IPS DF 19.7 (cell line): ENCODE measurements at places on chromosomes 3 and 15.

DNA sequence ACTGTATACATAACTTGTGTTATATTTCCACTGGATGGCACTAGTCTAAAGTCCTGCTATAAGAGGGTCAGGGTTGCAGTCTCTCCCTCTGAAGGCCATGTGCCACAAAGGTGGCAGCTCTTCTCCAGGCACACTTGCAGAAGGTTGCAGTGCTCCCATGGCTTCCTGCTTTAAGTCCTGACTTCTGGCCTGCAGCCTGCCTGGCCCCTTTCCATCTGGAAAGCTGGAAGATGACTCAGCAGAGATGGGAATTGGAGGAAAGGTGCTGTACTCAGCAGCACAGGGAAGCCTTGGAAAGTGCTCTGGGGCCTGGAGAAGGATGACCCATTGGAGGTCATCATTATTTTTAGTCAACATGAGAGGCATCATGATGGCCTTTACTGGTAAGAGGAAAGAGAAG, 40.9 kb upstream of the MRPL3 start:
- no peak for DNase-seq

DNA sequence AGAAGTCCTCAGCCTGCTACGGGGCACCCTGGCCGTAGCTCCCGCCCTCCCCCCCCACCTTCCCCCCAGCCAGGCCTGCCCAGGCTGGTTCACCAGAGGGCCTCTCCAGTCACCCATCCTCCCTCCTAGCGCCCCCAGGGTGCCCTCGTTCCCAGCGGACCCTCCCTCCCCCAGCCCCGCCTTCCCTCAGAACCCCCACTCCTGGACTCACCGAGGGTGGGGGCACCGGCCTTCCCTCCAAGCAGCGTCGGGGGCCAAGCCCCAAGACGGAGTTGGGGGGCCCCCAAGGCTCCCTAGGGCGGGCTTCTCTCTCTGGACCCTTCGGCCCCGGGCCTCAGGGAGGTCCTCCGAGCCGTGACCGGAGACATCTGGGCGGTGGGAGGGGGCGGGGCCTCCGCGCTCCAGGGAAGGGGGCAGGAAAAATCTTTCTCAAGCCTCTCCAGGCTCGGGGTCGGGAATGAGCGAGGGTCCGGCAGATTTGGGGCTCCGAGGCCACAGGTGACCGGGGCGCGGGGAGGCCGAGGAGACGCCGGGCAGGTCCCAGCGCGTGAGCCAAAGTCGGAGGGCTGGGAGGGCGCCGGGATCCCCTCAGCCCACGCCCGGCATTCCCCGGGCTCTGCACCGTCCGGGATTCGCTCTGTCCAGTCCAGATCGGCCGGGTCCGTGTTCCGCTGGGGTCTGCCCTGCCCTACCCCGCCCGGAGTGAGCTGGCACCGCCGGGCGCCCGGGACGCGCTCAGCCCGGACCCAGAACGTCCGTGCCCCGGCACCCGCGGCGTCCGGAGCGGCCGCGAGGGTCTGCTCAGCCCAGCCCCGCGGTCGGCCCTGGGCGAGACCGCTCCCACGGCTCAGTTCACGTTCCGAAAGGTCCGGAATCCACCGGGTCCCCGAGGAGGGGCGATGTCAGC, 999 bp downstream of the INSYN1 start:
- DNase-seq, result no peak

DNA sequence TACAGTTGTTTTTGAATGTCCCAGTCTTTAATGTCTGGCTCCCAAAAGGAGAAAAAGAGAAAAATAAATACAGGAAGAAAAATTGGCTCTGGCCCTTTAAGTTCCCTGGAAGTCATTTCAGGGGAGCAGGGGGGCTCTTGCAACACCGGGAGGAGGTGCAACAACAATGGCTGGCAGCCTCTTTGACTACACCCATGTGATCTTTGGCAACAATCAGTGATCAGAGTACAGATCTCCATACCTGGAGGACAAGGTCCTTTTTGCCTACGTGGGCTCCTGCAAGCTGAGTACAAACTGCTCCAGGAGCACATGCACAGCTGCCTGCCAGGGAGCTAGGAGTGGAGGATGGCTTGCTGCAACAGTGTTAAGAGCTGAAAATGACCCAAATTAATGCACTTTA, 63.9 kb downstream of the GLCE start:
- DNase-seq, result no peak

DNA sequence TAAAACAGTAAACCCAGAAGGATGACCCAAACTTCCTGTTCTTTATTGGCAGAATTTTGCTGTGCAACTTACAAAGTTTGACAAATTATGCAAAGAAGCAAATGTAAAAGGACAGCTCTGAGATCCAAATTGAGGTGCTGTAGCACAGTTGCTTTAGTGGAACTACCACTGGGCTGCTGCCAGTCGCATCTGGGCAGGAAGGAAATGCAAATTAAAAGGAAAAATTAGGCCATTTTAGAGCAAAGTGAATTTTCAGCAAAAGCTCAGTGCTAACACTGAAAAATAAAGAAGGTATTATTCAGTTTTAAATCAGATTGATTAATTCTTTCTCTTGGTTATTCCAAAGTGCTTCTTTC, 104.5 kb downstream of the ZMAT3 start:
- DNase-seq, result no peak

- DNase-seq, result no peak
Observed at GRCh38 chr3:52083556-52084087, 27.3 kb upstream of the DUSP7 start.

- DNase-seq, result no peak
Observed at GRCh38 chr3:105960381-105960780, 91.6 kb upstream of the CBLB start.

- no peak for DNase-seq
Observed at GRCh38 chr3:124318014-124318413, 326.1 kb upstream of the ROPN1 start.

GRCh38 chr3:136772709-136773108, 20.5 kb upstream of the STAG1 start:
- DNase-seq, result no peak

- DNase-seq, result no peak
Observed at GRCh38 chr3:183698756-183699155, 1.2 kb downstream of the YEATS2 start.

DNA sequence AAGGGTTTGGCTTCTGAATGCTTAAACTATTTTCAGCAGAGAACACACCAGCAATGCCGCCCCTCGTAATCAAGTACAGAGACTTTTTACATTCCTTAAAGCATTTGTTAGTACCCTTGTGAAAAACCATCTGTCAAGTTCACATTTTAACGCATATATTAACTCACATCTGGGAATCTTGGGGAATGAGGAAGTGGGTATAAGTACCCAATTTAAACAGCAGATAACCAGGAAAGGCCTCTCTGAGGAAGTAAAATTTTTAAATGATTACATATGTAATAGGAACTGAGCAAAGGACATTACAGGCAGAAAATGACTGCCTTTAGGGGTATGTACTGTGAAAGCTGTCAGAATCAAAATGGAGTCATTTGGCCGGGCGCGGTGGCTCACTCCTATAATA, 12.8 kb upstream of the CFAP44 start:
- DNase-seq, result no peak

- no peak for DNase-seq
Observed at GRCh38 chr3:37392957-37393356, 218.6 kb upstream of the LRRFIP2 start.

DNA sequence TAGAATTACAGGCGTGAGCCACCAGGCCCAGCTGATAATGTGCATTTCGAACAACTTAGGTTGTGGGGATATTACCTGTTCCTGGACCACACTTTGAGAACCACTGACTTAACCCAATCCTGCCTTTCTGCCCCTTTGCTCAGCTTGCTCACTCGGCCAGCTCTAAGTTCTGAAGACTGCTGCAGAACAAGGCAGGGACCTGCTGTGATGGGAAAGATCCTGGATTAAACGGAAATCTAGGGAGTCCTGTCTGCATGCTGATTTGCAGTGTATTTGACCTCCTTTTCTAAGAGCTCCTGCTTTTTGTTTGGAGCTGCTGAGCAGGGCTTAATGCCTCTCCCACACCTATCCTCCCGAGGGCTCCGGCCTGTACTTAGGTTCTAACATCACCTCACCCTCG, 2.9 kb downstream of the LTK start:
- no peak for DNase-seq

- DNase-seq, result no peak
Observed at GRCh38 chr3:142779591-142779990, 55.8 kb downstream of the TRPC1 start.

GRCh38 chr3:181782306-181782954, 70.7 kb downstream of the SOX2 start:
- DNase-seq, result no peak

DNA sequence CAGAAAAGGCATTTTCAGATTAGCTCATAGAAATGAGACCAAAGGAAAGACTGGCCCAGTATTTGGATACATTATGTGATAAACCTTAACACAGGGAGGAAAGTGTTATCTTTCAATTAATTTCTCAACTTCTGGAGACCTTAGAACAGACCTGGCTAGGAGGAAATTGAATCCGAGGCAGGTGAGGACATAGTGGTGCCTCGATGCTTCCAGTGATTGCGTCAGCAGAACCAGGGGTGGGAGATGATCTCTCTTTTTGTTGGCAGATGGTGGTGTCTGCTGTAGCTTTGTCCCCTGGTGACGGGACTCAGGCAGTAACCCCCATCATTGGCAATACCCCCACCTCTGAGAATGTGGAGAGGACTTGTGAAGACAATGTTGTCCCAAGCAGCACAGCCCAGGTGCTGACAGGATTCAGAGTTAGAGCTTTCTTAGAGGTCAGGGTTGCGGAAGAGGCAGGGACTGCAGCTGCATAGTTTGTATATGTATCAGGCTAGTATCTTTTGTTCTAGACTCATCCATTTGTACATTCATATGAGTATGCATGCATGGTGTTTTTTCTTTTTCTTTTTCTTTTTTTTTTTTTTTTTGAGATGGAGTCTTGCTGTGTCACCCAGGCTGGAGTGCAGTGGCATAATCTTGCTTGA, 27.9 kb upstream of the MUC20 start:
- no peak for DNase-seq

DNA sequence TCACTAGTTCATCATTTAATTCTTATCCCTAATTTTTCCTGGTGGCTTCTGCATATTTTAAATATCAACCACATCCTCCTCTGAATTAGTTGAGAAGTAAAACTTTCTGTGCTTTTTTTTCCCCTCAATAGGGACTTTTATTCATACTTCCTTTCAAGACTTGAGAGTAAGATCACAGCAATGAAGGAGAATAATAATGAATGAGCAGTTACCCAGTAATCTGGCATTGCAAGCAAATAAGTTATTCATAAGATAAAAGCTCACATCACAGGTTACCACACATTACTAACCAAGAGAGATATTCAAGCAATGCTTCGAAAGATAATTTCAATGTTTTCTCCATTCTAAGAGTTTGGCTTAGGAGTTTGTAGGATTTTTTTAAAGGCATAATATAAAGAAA, 50.3 kb downstream of the BTLA start:
- no peak for DNase-seq

- no peak for DNase-seq
Observed at GRCh38 chr3:43001094-43001553, 22.0 kb downstream of the GASK1A start.

DNA sequence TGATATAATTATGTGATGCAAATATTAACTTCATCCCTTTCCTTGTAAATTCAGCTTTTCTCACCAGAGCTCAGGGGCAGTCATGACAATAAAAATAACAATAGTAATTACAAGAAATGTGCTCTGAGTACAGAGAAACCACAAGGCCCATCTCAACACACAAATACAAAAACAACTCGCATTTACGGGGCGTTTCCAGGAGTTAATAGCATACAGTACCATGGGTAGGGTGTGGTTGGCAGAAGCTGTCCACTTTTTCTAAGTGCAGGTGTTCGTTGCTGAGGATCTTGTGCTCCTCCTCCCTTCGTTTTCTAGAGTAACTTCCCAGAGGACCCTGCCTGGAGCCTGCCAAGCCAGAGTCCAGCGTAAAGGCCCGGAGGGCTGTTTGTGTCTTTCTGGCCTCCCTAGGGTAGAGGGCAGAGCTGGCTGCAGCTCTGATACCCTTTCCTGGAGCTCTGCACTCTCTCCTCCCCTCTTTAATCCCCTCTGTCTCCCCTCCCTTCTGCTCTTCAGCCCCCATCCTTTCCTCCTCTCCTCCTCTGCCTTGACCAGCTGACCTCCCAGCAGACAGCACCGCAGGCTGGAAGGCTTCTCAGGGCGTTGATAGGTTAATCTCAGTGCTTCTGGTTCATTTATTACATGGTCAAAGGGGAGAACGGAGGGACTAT, 11.4 kb downstream of the SEMA3G start:
- no peak for DNase-seq

GRCh38 chr15:39936681-39937080, 2.8 kb downstream of the EIF2AK4 start:
- DNase-seq, result no peak

DNA sequence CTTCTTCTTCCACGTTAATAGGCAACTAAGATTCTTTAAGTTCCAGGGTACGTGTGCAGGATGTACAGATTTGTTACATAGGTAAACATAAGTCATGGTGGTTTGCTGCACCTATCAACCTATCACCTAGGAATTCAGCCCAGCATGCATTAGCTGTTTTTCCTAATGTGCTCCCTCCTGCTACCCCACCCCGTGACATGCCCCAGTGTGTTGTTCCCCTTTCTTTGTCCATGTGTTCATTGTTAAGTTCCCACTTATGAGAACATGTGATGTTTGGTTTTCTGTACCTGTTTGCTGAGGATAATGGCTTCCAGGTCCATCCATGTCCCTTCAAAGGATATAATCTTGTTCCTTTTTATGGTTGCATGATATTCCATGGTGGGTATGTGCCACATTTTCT, 21.1 kb downstream of the GTF2A2 start:
- DNase-seq, result no peak

- no peak for DNase-seq
Observed at GRCh38 chr3:50610181-50610971, 1.2 kb downstream of the CISH start.

DNA sequence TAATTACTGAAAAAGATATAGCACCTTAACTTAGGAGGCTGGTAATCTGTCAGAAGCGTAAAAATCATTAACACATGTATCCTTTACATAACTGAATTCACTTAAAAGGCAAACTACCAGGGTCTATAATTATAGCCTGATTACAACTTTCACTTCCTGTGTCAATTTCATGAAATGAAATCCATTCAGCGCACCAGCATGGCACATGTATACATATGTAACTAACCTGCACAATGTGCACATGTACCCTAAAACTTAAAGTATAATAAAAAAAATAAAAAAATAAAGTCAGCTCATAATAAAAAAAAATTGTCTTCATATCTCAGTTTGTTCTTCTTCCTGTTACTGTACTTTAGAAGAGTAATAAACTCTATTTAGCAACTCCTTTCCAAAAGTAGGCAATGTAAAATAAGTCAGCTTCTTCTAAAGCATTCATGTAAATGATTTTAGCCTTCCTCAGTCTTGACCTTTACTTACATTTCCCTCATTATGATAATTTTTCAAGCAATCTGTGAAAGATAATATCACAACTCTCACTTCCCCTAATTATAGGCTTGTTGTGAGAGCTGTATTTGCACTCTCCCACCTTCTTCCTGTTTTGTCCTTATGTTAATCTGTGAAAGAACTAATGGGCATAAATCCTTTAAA, 50.1 kb downstream of the KBTBD8 start:
- DNase-seq, result no peak

DNA sequence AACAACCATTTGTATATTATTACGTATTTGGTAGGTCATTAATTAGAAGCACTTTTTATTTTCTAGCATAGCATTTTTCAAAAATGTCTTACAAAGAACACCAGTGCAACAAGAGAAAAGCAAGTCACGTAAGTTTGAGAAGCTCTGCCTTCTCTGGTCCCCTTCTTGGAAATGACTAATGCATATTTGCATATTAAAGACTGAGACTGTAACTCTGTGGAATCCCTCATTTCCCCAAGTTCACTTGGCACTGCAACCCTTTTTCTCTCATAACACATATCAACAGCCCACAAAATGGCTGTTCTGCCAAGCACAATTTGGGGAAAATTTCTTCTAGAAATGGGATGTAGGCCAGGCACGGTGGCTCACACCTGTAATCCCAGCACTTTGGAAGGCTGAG, 176.3 kb downstream of the ERC2 start:
- no peak for DNase-seq
